ENCODE measurements at places on chromosomes 2 and 18. TPM values are rescaled to one million over a fixed set of nuclear protein-coding genes. Genes with fewer than 3 reads are reported as not detected.

Gene NOTO
- total RNA-seq, result not detected

Gene SERPINB12
- not detected for total RNA-seq

Gene ABHD1
- not detected for total RNA-seq

Gene CRACDL
- not detected for total RNA-seq

Gene TDRD15
- not detected for total RNA-seq

Gene SOWAHC
- 11.1 TPM for total RNA-seq

Gene HTR2B
- 0.35 TPM for total RNA-seq

Gene LRRC30
- total RNA-seq, result not detected

Gene CROCC2
- not detected for total RNA-seq

Gene ANKRD36
- total RNA-seq, result 5.4 TPM

Gene EVA1A
- total RNA-seq, result 69.4 TPM

Gene ABHD3
- total RNA-seq, result 4.2 TPM

Gene CGREF1
- total RNA-seq, result not detected

Gene PKDCC
- not detected for total RNA-seq

Gene RAD51AP2
- not detected for total RNA-seq

Gene NEB
- total RNA-seq, result not detected

Gene SERPINB13
- not detected for total RNA-seq

Gene TRIP12
- total RNA-seq, result 237 TPM

Gene ANKRD53
- total RNA-seq, result 0.26 TPM

Gene ZSWIM2
- not detected for total RNA-seq

Gene LBX2
- 0.32 TPM for total RNA-seq

Gene PLCL1
- 0.15 TPM for total RNA-seq

Gene CENPO
- total RNA-seq, result 25.8 TPM

Gene PAPOLG
- total RNA-seq, result 8.3 TPM

Gene ABCG8
- total RNA-seq, result not detected

Gene TXNDC2
- total RNA-seq, result not detected

Gene TRIM43B
- not detected for total RNA-seq

Gene CTNNA2
- not detected for total RNA-seq

Gene KIAA2012
- total RNA-seq, result 0.24 TPM

Gene WDFY1
- total RNA-seq, result 39.3 TPM

Gene DNAJC27
- total RNA-seq, result 4.3 TPM

Gene LOXL3
- total RNA-seq, result 76.2 TPM

Gene COL4A4
- 0.02 TPM for total RNA-seq

Gene ELOA2
- total RNA-seq, result not detected

Gene GATA6
- total RNA-seq, result 0.48 TPM

Gene INPP5D
- 0.22 TPM for total RNA-seq

Gene GPR39
- total RNA-seq, result 2.7 TPM

Gene MTERF4
- total RNA-seq, result 20.0 TPM

Gene WNT10A
- total RNA-seq, result not detected

Gene CRYGD
- total RNA-seq, result not detected

Gene RUFY4
- not detected for total RNA-seq
